Eye (tissue), 1 donor: ENCODE measurements at places on chromosomes 16 and 17.

- no peak for DNase-seq
Measured at GRCh38 chr16:48537275-48537674, 72.7 kb downstream of the N4BP1 start.

- DNase-seq, result no peak
Measured at GRCh38 chr17:53607475-53607874, 215.3 kb upstream of the KIF2B start.

GRCh38 chr17:4886830-4887229 lies 12.5 kb upstream of the C17orf107 start:
- no peak for DNase-seq

DNA sequence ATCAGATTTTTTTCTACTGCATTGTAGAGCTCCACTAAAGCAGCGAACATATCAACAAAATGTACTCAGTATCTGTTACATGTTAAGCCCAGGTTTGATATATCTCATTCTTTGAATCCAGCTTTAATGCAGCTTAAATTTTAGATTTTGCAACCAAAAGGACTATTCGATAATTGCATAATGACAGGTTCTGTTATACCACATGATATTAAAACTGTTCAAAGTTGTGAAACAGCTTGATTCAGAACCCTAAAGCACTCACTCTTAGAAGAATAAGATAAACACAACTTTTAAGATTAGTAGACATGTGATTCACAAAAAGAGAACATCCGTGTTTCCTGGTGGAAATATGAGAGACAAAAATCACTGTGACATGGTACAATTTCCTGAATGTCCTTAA lies 427.9 kb downstream of the CDH11 start:
- no peak for DNase-seq

DNA sequence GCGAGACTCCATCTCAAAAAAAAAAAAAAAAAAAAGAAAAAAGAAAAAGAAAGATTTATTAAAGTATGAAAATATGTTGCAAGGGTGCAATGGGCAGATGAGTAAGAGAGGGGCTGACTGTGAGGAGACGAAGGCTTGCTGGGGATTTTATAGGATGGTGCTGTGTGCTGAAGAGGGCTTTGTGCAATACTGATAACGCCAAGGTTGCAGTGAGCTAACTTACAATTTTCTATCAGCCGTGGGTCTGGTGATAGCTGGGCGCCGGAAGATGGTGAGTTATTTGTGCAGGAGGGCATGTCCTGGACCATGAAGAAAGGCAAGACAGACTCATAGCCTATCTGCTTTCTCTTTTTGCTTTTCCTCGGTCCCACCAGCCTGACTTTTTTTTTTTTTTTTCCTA lies 281.1 kb downstream of the MAP2K6 start:
- DNase-seq, result no peak

DNA sequence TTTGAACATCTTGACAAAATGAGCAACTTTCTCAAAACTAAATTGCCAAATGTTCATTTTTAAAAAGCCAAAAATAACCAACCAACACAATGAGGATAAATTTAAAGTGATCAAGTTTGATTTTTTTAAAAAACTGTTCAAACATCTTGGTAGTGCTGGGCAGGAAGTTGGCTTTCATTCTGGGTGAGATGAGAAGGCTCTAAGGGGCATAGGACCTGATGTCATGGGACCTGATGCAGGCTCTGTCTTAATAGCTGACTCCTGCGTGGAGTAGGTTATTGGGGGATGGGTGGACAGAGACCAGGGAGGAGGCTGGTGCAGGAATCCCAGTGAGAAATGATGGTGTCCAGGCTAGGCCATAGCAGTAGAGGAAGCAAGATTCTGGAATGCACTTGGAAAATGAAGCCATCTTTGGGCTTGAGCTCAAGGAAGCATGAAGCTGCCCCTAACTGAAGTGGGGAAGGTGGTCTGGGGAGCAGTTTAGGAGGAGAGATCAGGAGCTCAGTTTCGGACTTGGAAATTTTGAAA lies 20.4 kb downstream of the NLRC5 start:
- DNase-seq, result no peak

GRCh38 chr16:51050377-51050706 lies 100.7 kb downstream of the SALL1 start:
- no peak for DNase-seq

GRCh38 chr16:11949527-11949926 lies 7.7 kb upstream of the NPIPB2 start:
- DNase-seq, result peak; percentile 60

DNA sequence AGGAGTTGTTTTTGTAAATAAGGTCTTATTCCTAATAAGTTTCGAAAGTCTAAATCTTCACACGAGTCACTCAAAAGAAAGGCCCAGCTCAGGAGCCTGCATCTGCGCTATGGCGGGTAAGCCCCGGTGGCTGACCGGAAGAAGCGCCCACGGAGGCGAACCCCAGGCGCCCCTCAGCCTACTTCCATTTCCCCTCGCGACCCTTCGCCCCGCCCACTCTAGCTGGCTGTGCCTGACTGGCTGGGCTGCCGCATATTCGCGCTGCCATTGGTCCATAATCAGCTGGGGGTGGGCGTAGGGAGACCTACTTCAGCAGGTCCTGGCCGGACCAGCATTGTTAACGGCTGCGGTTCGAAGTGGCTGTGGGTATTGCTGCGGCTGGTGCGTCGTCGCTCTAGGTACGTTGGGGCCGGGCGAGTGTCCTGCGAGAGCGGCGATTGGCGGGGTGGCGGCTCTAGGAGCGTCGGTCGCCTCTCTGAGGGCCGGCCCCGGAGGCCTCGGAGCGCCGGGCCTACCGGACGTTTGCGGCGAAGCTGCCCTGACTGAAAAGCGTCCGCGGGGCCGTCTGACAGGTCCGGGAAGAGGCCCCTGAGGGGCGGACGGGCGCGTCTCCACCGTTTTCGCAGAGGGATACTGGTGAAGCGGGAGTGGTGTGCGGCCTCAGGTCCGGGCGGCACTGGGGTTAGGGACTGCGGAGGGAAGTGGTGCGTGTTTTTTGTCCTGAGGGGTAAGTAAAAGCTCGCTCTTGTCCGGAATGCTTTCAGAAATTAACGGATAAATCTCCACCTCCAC lies at the start of gene ATF7IP2:
Gene ATF7IP2 (plus strand): TSS at position 337 of the 792 bp plus-strand sequence. CDS start 44,560 bp downstream, outside the sequence.
- DNase-seq, result peak; percentile 96

- DNase-seq, result no peak
Measured at GRCh38 chr16:50681021-50681885, at the start of gene SNX20. TSS of gene SNX20 (minus strand) at chr16:50681312. CDS start at chr16:50677526, 3,786 bp downstream.

DNA sequence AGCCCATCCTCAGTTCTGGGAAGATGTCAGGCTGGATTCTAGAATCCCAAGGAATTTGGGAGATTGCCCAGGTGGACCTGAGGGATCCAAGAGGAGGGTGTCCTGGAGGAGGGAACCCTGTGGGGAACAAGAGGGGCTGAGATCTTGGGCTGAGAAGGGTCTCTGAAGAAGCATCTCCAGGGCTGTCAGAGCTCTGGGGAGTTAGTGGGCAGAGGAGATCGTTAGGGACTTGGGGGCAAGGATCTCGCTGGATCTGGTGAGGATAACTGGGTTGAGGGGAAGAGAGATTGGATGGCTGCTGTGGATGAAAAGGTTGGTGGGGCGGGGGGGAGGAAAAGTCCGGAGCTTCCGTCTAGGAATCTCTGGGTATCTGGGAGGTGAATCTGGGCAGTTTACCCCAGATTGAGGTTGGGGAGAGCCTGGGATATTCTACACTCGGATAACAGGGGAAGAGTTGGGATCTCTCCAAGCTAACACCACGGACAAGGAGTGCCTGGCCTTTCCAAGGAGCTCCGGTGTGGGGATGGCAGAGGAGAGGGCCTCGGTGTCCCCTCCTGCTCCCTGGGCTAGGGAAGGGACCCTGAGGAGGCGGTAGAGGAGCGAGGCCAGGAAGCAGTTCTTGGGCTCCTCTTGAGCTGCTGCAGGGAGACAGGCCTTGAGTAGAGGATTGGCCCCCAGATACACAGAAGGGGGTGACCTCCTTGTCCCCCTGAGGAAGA lies 1.7 kb downstream of the FBXL19 start:
- no peak for DNase-seq

GRCh38 chr16:59543641-59544040 lies 809.5 kb upstream of the GOT2 start:
- DNase-seq, result no peak

GRCh38 chr17:8072729-8073461 lies 14.6 kb downstream of the ALOX12B start:
- peak; percentile 49 for DNase-seq

GRCh38 chr17:78990349-78991016 lies 10.8 kb upstream of the LGALS3BP start:
- no peak for DNase-seq

- no peak for DNase-seq
Measured at GRCh38 chr17:4759776-4760236, 11.9 kb upstream of the TM4SF5 start.

GRCh38 chr17:11928436-11928835 lies 68.8 kb downstream of the ZNF18 start:
- DNase-seq, result no peak

DNA sequence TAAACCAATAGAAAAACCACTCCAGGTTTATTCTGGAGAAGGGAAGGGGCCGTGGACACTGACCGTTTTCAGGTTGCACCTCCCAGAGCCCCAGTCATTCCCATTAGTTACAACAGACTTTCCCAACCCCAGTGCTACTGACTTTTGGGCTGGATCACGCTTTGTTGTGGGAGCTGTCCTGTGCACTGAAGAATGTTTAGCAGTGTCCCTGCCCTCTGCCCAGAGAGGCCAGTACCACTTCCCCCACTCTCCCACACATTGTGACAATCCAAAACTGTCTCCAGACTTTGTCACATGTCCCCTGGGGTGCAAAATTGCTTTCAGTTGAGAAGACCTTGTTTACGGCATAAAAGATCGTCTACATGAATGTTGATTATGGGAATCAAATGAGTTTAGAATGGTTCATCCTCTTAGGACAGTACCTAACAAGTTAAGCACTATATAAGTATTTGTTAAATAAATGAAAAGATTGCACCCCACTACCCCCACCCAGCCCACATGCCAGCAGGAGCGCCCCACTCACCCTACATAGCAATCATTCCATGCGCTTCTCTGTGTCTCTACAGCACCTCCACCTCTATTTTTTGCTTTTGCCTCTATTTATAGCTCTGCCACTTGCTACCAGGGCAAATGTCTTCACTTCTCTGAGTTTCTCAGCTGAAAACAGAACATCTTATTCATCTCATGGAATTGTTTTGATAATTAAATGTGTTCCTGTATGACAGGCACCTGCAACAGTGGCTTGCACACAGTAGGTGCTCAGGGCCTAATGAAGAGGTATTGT lies 104.9 kb downstream of the AXIN2 start:
- no peak for DNase-seq

DNA sequence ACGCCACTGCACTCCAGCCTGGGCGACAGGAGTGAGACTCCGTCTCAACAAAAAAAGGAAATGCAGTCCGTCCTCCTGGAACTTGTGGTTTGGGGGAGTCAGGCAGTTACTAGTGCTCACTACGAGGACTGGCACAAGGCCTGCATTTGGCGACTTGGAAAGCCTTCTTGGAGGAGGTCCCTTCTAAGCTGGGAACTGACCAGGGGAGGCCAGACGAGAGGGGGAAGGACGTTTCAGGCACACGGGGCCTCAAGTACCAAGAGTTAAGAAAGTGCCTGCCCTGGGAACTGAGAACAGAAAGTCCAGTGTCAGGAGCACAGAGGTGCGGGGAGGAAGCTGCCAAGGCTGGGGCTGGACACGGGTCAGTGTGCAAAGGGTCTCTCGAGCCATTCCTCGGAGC lies 89.9 kb downstream of the ABR start:
- no peak for DNase-seq

GRCh38 chr17:39617100-39617445 lies 9.4 kb upstream of the NEUROD2 start:
- no peak for DNase-seq

- no peak for DNase-seq
Measured at GRCh38 chr16:79272141-79272577, 328.4 kb downstream of the MAF start.

GRCh38 chr16:74774223-74775139 lies at the start of gene FA2H:
TSS of gene FA2H (minus strand) at chr16:74774820. CDS start at chr16:74774755, 65 bp downstream.
- peak; percentile 83 for DNase-seq

GRCh38 chr17:83053739-83054451 lies 25.5 kb upstream of the METRNL start:
- no peak for DNase-seq

DNA sequence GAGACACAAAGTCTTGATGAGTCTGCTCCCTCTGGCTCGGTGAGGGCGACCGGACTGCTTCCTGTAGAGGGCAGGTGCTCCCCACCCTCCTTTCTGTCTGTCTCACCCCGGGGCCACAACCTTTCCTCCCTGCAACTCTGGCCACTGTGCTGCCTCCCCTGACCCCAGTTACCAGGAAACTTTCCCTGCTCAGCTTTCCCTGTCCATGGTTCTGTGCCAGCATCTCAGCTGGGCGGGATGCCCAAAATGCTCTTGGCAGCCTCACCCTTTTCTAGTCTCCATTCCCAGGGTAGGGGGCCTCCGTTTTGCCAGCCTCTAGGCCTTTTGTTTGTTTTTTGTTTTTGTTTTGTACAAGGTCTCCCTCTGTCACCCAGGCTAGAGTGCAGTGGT lies 1.4 kb downstream of the PLD2 start:
- DNase-seq, result no peak

- DNase-seq, result no peak
Measured at GRCh38 chr17:7146115-7146514, 31.5 kb upstream of the ASGR2 start.

DNA sequence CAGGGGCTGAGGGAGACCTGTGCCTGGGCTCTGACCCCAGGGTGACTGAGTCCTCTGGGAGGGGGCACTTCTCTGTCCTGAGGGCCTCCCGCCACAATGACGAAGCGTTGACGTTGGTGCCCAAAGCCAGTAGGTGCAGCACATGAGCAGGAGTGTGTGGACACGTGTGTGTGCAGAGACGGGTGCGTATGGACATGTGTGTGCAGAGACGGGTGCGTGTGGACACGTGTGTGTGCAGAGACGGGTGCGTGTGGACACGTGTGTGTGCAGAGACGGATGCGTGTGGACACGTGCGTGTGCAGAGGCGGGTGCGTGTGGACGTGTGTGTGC lies 726 bp upstream of the CD7 start:
- DNase-seq, result no peak

- DNase-seq, result no peak
Measured at GRCh38 chr16:23557779-23558702, 514 bp downstream of the UBFD1 start.

GRCh38 chr16:83983491-83983890 lies 15.4 kb downstream of the NECAB2 start:
- no peak for DNase-seq

DNA sequence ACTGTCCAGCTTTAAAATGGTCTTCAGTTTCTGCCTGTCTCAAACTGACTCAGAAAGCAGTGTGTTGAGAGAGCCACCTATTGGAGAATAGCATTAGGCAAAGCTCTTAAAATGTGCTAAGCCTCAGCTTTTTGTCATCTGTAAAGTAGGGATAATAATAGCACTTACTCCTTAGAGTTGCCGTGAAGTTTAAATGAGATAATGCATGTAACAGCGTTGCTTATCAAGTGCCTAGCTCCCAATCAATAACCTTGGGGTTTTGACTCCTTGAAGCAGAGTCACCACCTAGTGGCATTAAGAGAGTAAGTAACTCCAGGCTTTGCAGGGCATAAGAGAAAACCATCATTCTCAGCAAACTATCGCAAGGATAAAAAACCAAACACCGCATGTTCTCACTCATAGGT lies 163.3 kb downstream of the HS3ST2 start:
- DNase-seq, result peak; percentile 42

DNA sequence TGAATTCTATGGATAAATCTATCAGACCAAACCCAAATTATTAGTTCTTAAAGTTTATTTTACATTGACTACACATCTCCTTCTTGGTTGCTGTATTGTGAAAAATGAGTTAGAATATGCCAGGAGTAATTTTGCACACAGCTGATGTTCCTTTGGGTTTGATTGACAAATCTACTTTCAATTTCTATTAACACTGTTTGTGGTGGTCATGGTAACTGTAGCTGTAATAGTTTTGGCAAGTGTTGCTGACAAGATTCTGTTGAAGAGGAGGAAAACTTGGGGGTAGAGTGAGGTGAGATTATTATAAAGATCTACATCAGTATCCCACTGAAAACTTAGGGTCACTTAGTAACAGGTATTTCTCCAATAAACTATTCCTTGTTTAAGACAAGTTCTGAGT lies 30.3 kb downstream of the MRTFB start:
- no peak for DNase-seq
